Posterior cingulate gyrus (tissue), 11 donors: ENCODE measurements at places on chromosomes 5 and 9.

DNA sequence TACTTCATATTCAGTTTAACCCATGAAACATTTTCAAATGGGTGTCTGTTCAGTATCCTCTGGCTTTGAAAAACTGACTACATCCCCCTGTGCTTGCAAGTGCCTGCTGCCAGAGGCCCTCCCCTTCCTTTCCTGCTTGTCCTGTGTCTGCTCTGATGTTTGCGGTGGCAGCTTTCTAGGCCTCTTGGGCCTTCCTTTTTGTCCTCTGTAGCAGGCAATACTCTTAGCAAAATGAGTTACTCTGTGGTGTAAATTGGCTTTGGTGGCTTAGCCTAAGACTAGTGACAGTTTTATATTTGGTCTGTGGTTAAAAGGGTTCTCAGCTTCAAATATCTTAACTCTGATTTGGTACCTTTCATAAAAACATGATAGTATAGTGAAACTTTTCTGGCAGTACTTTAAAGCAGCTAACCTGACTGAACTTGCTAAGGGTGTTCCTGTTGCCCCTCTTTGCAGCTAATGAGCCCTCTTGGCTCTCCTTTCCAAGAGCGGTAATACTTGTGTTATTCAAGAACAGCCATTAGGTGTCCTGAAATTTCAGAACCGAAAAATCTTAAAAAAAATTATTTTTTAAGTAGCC lies 76.6 kb downstream of the GOLM1 start:
- no peak for DNase-seq

GRCh38 chr9:81825846-81826516 lies 102.2 kb upstream of the SPATA31D4 start:
- DNase-seq: no peak

- no peak for DNase-seq
Measured at GRCh38 chr5:136446565-136446964, 81.2 kb upstream of the TRPC7 start.

- DNase-seq: no peak
Measured at GRCh38 chr9:117303643-117304230, 111.1 kb downstream of the ASTN2 start.

DNA sequence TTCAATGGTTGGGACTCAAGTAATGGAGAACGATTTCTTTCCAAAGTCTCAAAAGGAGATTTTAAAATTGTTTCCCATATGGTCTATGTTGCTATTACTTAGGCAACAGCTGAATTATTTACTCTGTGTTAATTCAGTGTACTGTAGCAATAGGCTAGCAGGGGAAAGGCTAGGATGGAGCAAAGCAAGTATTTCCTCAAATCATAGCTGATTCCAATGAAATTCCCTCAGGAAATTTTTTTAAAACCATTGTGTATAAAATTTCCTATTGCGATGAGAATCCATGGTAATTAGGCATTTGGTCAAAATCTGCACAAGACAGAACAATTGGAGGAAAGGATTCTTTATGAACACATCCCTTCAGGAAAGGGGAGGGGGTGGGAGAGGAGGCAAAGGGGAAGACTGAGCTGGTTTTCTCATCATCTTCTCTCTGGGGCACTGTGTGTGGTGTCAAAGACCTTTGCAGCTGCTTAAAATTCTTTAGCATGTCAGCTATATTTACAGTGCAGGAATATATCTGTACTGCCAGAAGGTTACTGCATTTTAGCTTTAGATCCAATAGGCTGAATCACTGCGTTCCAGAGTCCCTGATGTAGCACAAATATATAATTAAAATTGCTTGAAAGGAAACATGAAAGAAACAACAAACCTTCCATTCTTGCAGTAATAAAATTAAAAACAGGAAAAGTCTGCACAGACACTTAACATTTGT lies 95.3 kb downstream of the ZNF608 start:
- DNase-seq: no peak

- no peak for DNase-seq
Measured at GRCh38 chr9:111375817-111376564, 46.0 kb upstream of the OR2K2 start.

- DNase-seq: no peak
Measured at GRCh38 chr5:104793755-104794080, 1231.1 kb upstream of the NUDT12 start.

GRCh38 chr9:14829204-14829603 lies 81.0 kb downstream of the FREM1 start:
- no peak for DNase-seq

DNA sequence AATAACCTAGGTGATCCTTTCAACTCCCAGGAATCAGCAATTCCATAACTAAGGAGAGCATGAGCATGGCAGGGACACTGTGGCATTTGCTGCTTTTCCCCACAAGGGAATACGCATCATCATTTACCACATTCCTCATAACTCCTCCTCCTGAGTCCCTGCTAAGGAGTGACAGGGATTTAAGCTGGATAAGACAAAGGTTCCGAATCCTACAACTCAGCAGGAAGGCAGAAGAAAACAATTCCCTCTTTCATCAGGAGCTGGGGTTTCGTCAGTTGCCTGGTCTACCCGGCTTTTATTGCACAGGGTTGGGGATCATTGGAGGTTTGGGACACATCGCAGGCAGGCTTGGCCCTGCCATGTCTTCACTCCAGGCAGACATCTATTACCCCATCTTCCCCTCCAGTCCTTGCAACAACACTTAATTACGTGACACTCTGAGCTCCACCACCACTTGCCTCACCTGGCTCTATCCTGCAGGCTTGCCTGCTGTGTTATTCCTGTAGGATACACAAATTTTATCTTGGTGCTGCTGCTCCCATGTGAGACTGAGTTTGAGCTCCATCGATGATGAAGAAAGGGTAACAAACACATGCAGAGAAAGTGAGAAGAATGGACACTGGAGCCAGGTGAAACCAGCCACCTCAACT lies 563.0 kb upstream of the KLF4 start:
- DNase-seq: no peak

GRCh38 chr9:4665357-4665756 lies 923 bp downstream of the SPATA6L start:
- DNase-seq: no peak

DNA sequence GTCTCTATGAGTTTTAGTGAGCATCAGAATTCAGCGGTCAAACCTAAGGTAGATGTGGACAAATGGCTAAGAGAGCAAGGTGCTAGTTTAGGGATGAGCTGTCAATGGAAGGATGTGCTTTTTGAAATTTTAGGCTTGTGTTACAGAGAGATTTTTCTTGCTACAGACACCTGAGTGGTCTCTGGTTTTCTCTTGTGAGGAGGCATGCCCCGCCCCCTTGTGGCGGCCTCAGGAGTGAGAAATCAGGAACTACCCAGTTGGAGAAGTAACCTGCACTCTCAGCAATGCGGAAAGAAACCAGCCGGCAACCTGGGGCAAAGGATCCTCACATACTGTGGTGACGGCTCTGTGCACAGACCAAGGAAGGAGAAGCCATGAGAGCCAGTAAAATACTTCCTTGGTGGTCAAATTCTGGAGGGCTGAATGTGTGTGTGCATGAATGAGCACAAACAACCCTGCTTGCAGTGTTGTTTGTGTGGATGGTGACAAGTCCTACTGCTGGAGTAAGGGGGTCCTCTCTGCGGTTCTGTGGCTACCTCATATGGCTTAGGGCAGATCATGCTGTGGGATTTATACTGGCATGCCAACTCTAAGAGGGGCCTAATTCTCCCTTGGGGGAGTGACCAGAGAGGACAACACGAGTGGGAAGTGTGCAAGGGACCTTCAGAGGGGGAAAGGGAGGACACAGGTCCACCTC lies 16.7 kb upstream of the HSD17B4 start:
- DNase-seq: peak; percentile 33

GRCh38 chr5:171790408-171790807 lies 4.8 kb downstream of the SMIM23 start:
- no peak for DNase-seq

- DNase-seq: peak; percentile 26
Measured at GRCh38 chr5:151058891-151059489, 21.8 kb downstream of the TNIP1 start.

DNA sequence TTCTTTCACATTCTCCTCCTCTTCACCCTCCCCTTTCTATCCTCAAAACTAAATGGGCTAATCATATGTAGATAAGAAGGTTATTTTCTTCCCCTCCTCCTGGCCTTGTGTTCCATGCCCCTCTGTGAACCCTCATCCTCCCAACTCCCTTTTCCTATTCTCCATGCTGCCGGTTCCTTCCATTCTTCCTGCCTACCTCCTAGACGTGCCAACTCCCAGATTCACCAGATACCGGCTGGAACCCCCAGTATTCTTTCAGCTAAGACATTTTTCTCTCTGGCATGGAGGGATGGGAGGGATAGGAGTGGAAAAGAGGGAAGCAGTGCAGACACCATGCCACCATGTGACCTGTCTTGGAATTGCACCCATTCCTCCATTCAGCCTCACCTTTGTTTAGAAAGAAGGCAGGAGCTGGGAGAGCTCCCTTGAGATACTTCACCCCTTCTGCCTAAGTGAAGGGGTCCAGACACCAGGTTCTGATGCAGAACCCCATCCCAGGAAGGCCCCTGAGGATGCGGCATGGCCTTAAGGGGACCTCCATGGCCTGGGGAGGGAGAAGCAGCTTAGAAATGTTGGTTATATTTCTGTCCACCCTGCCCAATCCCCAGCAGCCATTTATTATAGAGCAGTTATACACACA lies 4.8 kb downstream of the DNAJB5 start:
- peak; percentile 40 for DNase-seq

GRCh38 chr9:128361986-128362646 lies 9.1 kb upstream of the URM1 start:
- peak; percentile 84 for DNase-seq

GRCh38 chr5:29208024-29208423 lies 1985.5 kb upstream of the CDH6 start:
- no peak for DNase-seq

DNA sequence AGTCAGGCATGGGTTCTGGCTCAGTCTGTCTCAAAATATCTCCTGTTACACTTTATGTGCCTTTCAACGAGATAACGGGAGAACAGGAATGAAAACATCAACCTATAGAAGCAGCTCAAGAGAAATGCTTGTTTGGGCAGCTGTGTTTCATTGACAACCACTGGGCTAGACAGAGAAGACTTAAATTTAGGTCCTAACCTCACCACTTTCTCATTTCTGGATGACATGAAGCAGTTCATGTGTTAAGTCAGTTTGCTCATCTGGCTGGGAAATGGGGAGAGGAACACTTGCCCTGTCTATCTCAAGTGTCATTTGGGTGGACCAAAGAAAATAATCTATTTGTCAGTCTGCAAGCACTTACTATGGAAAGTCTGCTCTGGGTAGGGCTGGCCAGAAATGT lies 66.7 kb upstream of the PCA3 start:
- DNase-seq: no peak

GRCh38 chr5:101626572-101626971 lies 669.5 kb downstream of the SLCO4C1 start:
- DNase-seq: no peak

GRCh38 chr9:85061969-85062368 lies 392.4 kb downstream of the NTRK2 start:
- DNase-seq: no peak

DNA sequence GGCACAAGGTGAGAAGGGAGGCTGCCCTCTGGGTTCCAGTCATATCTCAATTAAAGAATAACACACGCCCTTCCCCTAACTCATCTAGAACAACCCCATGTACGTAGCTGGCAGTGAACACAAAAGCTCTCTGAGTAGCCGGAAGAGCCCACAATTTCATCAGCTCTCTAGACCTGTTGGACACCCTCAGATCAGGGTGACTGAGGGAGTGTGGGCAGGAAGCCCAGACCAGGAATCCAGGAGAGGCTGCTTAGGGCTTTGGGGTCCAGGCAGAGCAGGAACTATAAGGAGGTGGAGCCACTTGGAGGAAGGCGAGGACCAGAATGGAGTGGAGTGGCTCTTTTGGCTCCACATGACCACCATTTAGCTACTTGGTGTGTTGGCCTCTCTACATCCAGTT lies 237.4 kb downstream of the NR3C1 start:
- no peak for DNase-seq

GRCh38 chr5:69502767-69503488 lies 10.3 kb downstream of the OCLN start:
- no peak for DNase-seq

GRCh38 chr5:77003246-77003645 lies 27.0 kb upstream of the AGGF1 start:
- no peak for DNase-seq

DNA sequence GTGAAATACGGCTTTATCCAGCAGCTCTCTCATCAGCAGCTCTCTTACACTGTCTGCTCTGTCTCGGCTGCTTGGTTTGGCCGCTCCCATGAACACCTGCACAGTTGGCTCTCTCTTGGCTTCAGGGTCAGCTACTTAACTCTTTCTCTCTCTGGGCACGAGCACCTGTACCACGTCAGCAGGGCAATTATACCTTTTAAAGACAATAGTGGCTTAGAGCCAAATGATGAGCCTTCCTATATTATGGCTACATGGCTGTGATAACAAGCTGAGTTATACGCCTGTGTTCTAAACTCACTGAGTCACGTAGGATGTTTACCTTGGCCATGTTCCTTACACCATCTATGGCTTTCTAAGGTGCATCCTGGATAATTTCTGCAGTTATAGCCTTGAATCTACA lies 69.2 kb upstream of the CTNND2 start:
- no peak for DNase-seq

DNA sequence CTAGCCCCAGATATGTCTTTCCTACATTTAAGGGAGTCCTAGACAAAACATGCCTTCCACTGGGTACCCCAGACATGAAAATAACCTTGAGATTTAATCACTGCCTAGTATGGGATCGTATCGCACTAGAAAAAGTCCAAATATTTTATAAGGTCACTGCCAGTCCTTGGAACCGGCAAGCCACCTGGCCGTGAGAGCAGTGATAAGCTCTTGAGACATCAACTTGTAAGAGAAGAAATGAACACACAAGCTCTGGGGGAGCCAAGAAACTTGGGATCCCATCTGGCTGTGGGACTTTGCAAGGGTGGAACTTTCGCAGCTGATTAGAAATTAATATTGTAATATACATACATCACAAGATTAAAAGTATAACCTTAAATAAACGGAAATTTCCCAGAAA lies 21.5 kb downstream of the MYO10 start:
- no peak for DNase-seq

DNA sequence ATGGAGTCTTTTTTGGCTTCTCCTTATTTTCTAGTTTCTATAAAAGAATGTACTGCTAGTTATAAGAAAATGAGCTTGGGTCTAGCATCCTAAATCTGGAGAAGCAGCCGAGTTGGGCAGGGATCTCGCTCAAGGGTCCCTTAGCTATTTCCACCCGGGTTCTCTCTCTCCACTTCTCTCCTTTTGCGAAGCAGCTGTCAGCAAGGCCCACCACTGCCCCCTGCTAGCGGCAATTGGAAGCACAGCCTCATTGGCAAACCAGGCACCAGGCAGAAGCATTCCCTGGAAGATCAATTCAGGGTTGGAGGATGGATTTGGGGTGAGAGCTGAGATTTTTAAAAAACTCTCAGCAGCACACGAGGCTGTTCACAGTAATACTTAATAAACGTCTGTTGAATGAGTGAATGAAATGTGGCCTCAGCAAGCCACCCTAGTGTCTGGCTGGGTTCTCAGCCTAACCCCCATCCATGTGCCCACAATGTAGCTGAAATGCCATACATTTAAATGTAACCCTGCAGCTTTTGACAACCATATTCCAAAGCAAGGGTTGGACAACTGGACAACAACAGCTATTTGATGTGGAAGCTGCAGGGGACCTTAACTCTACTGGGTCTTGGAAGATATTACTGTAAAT lies 34.6 kb upstream of the TNIP1 start:
- DNase-seq: peak; percentile 65

- no peak for DNase-seq
Measured at GRCh38 chr9:84125046-84125445, 144.4 kb downstream of the RMI1 start.
